ENCODE measurements at places on chromosomes 4 and X. TPM values are rescaled to one million over a fixed set of nuclear protein-coding genes. Genes with fewer than 3 reads are reported as not detected.

The DUX4 gene
- polyA plus RNA-seq = not detected

The NBDY gene
- polyA plus RNA-seq = 24.1 TPM

The MSX1 gene
- 7.9 TPM for polyA plus RNA-seq

- no peak for DNase-seq
Observed at GRCh38 chrX:48649102-48649501, 34.5 kb upstream of the WAS start.

DNA sequence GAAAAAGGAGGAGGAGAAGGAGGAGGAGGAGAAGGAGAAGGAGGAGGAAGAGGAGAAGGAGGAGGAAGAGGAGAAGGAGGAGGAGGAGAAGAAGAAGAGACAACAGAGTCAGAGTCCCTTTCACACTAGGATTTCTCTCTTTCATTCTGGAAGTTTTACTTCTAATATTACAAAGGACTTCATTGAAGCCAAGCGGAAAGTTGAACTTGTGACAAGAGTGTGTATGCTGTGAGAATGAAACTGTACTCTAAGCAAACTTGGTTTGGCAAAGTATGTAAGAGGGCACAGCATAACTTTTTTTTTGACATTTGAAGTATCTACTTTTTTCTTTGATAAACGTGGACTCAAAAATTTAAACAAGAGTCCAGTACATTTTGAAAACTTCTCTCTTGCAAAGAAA lies 48.0 kb downstream of the CXCL8 start:
- DNase-seq = no peak

DNA sequence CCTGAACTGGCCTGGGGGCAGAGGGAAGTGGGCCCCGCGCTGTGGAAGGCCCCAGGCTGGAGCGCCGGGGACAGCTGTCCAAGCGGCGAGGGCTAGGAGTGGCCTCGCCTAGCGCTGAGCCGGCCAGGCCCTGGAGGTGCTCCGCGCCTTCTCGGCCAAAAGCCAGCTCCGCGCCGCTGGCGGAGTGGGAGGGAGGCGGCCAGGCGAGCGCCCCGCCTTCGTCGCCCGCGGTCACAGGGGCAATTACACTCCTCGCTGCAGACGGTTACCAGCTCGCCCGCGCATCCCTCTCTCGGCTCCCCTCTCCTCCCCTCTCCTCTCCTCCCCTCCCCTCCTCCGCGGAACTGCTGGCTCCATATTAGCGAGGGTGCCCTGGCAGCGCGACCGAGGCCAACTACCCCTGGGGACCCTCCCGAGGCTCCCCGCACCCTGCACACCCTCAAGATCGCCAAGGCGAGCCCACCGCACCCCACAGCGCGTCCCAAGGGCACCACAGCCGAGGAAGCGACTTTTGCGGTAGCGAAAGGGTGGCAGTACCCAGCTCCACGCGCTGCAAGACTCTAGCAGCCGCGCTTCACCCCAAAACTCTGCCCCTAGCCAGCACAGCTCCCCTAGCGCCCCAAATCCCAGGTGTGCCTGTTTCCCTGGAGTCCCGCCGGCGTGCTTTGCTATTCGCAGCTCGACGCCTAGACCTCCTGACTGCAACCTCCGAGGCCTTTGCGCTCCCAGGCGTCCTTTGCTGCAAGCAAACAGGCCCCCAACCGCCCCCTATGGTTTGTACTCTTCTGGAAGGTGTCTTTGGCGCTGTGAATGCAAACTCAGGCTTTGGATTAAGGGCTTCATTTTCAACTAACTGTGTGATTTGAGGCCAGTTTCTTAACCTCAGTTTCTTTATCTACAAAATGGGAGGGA lies 91.4 kb downstream of the BCOR start:
- DNase-seq = peak; percentile 32

- DNase-seq = no peak
Observed at GRCh38 chr4:156101571-156101970, 147.9 kb upstream of the CTSO start.

- no peak for DNase-seq
Observed at GRCh38 chr4:140866492-140867005, 110.4 kb upstream of the TBC1D9 start.

DNA sequence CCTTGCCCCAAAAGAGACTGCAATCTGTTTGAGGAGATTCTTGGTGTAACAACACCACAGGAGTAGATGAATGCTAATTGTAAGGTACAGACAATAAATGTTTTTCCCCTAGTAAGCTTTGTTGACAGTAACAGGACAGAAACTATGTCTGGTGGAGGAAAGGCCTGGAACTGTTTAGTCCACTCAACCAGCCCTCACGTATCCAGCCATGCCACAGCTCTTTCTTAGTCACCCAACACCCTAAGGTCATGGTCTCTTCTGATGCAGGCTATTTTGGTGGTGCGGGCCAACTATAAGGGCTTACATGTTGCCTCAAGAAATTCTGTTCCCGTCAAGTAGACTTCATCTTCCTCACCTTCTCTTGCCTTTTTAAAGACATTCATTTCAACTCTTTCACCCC lies 75.9 kb upstream of the GAB1 start:
- DNase-seq = no peak

- DNase-seq = peak; percentile 80
Observed at GRCh38 chr4:8191136-8191747, 7.8 kb upstream of the SH3TC1 start.

DNA sequence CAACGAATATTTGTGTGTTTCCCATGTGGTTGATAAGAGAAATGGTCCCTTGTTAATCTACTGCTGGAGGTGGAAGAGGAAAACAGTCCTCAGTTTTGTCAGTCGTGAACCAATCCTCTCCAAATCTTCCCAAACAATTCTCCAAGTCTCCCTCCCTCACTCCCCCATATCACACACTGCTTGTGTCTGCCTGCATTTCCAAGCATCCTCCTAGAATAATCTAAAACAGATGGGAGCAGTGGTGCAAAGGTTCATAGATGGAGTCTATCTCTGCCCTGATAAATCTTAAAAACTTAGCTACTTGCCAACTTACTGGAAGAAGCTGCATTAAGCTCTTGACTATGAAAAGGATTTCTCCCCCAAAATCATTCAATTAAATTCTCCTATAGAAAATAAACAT lies 43.7 kb upstream of the SH3KBP1 start:
- no peak for DNase-seq

- no peak for DNase-seq
Observed at GRCh38 chr4:42683393-42683792, 26.5 kb upstream of the ATP8A1 start.

- DNase-seq = no peak
Observed at GRCh38 chr4:2142630-2143427, 83.7 kb downstream of the NAT8L start.

- no peak for DNase-seq
Observed at GRCh38 chr4:13344216-13344615, 139.9 kb downstream of the RAB28 start.

GRCh38 chr4:3248811-3249661 lies at the start of gene MSANTD1:
Gene MSANTD1, plus strand, starts transcription at chr4:3249159. Its CDS starts 64 bp downstream, at chr4:3249223.
- no peak for DNase-seq

DNA sequence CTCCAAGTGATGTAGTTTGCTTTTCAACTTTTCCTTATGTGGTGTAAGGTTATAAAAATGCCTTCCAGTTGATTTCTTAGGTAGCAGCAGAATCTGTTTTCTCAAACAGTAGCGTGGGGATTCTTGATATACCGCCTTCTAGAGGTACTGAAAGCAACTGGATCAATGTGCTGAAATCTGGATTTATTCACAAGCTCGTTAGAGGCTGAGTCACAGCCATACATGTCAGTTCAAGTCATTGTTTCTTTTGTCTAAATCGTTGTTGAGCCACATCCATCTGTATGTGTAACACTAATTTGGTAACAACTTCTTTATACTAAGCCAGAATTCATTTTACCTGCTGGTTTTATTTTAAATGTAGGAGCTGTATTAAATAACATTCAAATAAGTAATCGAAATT lies 200.0 kb upstream of the MAD2L1 start:
- DNase-seq = no peak

All from adrenal gland (tissue), 19 donors.